Hippocampal formation (tissue), 2 donors: ENCODE measurements at places on chromosomes 6 and 20.

- DNase-seq: no peak
These were observed 76.1 kb upstream of the HSF2 start for GRCh38 chr6:122323361-122323760.

DNA sequence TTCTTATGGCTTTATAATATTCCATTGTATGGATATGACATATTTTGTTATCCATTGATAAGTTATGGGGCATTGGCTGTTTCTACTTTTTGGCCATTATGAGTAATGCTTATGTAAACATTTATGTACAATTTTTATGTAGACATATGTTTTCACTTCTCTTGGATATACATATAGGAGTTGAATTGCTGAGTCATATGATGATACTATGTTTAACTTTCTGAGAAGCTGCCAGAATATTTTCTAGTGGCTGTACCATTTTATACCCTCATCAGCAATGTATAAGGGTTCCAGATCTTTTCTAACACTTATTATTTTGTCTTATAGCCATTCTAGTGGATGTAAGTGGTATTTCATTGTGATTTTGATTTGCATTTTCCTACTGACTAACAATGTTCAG lies 23.1 kb downstream of the OTOR start:
- DNase-seq: no peak

DNA sequence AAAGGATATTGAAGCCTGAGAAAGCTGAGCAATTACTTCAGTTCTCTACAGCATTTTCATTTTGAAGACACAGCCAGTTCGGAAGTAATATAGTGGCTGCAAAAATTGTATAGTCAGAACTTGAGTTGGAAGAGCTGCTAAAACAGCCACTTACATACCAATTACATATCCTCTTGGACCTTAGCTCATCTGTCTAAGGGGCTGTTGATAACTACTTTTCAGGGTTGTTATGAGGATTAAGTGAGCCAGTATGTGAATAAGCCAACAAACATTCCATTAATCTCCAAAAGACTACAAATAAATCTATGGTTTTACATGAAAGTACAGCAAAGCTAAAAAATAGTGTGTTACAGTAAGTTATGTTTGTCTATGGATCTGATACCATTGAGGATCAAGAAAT lies 59.7 kb downstream of the TMEM200A start:
- DNase-seq: no peak

DNA sequence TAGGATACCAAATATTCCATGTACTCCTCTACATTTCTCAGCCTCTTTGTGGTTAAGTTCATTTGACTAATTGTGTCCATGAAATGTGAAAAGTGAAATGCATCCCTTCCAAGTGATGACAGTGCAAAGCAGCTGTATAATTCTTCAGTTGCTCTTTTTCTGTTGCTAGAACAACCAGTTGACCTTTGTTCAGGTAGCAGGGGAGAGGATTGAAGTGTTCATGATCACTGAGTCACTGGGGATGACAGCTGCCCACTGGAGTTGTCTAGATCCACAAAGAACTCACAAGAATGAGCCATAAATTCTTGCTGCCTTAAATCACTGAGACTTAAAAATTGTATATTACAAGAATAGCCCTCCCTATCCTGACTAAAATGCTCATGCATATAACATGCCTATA lies 254.6 kb downstream of the EPHA7 start:
- DNase-seq: no peak

DNA sequence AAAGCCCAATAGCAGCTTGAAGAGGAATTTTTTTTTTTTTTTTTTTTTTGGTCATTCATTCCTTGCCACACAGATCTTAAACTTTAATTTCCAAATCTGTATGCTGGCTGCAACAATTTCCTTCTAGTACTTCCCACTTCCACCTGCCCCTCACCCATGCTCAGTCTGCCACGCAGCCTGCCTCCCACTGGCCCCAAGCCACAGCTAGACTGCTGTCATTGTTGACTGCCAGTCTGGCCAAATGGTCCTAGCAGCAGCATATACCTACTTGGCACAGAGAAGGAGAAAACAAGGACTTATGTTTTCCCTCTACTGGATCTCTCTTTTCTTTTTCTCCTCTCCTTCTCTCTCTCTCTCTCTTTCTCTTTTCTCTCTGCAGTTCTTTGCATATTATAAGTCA lies 118.3 kb upstream of the HEY2 start:
- no peak for DNase-seq

- peak; percentile 44 for DNase-seq
These were observed 142.0 kb downstream of the UST start for GRCh38 chr6:148888856-148889255.

DNA sequence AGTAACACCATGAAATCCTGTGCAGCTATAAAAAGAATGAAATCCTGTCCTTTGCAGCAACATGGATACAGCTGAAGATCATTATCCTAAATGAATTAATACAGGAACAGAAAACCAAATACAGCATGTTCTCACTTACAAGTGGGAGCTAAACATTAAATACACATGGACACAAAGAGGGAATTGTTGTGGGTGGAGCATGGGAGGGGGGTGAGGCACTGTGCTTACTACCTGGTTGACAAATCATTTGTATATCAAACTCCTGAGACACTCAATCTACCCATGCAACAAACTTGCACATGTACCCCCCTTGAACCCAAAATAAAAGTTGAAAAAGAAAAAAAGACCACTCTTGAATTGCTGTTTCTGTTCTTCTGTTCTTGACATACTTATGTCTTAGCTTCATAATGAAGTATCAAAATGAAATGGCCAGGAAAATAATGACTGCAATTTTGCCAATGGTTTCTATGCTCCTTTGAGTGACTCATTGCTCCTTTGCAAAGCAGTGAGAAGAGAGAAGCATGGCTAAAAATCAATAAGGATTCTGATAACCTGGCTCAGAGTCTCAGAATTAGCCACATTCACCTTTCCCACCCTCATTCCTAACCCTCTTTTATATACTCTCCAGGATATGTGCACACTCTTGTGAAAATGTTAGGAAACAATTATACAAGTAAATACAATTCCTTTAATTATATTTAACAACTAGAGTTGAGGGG lies 71.0 kb downstream of the CYP39A1 start:
- no peak for DNase-seq

DNA sequence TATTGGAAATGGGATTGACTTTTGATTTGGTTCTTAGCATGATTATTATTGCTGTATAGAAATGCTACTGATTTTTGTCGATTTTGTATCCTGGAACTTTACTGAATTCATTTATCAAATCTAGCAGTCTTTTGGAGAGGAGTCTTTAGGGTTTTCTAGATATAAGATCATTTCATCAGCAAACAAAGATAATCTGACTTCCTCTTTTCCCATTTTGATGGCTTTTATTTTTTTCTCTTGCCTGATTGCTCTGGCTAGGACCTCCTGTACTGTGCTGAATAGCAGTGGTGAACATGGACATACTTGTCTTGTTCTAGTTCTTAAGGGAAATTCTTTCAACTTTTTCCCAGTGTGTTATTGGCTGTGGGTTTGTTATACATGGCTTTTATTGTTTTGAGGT lies 64.6 kb downstream of the ZC2HC1B start:
- DNase-seq: no peak

- no peak for DNase-seq
These were observed 24.5 kb downstream of the KIAA0408 start for GRCh38 chr6:127434651-127435050.

DNA sequence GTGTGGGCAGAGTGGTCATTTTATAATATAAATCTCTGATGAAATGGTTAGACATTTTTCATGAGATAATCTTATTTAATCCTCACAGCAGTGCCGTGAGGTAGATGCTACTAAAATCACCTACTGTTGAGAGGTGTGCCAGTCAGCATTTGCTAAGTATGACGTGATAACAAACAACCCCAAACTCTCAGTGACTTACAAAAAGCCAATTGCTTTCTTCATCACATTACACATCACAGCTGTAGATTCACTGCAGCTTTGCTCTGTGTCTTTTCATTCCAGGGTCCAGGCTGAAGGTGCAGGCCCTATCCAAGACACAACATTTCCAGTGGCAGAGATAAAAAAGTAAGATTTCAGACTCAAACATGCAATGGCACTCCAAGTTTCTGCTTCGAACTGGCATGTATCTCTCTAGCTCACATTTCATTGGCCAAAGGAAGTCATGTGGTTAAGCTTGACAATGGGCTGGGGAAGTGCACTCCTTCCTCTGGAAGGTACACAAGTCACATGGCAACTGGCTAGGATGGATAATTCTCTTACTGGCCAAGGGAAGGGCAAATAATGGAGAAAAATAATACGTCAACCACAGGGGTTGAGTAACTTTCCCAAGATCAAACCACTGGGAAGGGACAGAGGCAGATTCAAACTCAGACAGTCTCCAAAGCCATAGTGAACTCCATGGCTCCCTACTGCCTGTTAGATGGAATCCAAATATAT lies 69.5 kb upstream of the EPB41L1 start:
- no peak for DNase-seq

DNA sequence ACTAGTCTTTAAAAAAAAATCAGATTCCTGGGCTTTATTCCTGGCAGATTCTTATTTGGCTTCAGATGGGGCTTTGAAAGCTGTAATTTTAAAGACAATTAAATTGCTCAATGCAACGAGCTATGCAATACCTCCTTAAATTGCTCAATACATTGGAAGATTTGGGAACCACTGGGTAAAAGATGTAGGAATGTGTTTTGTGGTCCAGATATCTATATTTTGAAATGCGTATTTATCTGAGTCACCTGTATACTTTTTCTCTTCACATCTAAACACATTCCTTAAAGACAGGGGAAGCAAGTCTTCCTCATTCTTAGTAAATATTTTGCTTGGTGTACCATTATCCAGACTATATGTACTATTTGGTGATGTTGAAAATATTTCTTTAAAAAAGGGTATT lies 29.6 kb upstream of the MAP7 start:
- DNase-seq: no peak

DNA sequence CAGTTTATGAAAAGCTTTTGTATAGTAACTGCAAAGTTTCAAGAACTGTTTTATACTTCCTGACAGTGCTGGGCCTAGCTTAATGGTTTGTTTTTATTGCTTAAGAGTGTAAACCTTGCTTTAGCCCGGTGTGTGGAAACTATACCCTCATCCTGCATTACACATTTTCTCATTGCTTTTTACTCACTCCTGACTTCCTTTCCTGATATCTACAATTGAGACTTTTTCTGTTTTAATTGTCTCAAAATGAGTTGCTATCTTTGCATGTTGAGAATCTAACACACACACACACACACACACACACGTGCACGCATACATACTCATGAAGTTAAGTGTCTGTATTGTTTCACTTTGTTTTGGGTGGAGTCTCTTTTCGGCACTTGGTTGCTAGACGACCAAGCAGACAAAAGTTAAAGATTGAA lies 16.7 kb downstream of the BMP2 start:
- no peak for DNase-seq

GRCh38 chr6:136643850-136644596 lies 93.8 kb upstream of the MAP7 start:
- DNase-seq: peak; percentile 50

- DNase-seq: no peak
These were observed 676.5 kb downstream of the TENT5A start for GRCh38 chr6:81075974-81076373.

DNA sequence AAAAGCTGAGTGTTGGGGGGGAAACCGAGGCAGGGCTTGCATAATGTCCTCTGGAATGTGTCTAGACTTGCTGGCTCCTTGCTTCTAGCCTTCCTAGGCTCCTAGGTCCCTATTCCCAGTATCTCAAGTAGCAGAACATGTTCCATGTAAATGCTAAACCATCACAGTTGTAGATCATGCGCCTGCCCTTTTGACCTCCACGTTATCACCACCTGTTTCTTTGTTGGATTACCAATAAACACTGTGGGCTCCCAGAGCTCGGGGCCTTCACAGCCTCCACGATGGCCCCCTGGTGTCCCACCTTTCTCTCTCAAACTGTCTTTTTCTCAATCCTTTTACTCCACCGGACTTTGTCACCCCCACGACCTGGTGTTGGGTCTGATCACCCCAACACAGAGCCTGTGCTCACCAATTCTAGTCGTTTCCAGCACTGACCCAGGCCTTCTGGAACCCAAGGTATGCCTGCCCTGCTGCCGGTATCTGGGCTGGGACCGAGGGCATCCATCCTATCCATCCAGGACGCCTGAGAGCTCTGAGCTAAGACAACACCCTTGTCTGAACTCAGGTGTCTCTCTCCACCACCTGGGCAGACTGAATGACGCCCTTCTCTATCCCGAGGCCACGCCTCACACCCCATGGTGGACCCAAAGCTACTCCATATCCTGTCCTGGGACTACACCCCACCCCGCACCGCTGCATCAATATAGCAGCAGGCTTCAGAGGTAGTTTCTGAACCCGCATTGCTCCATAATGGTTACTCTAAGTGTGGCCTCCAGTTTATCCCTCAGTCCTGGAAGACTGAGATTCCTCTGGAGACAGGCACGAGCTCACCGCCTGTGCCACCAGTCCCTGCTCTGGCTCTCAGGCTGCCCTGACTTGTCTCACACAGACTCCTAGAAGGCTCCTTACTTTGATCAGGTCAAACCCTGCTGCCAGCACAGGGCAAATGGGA lies 9.3 kb upstream of the PRR18 start:
- no peak for DNase-seq

- no peak for DNase-seq
These were observed 1.6 kb downstream of the SAMD10 start for GRCh38 chr20:63977739-63978276.

DNA sequence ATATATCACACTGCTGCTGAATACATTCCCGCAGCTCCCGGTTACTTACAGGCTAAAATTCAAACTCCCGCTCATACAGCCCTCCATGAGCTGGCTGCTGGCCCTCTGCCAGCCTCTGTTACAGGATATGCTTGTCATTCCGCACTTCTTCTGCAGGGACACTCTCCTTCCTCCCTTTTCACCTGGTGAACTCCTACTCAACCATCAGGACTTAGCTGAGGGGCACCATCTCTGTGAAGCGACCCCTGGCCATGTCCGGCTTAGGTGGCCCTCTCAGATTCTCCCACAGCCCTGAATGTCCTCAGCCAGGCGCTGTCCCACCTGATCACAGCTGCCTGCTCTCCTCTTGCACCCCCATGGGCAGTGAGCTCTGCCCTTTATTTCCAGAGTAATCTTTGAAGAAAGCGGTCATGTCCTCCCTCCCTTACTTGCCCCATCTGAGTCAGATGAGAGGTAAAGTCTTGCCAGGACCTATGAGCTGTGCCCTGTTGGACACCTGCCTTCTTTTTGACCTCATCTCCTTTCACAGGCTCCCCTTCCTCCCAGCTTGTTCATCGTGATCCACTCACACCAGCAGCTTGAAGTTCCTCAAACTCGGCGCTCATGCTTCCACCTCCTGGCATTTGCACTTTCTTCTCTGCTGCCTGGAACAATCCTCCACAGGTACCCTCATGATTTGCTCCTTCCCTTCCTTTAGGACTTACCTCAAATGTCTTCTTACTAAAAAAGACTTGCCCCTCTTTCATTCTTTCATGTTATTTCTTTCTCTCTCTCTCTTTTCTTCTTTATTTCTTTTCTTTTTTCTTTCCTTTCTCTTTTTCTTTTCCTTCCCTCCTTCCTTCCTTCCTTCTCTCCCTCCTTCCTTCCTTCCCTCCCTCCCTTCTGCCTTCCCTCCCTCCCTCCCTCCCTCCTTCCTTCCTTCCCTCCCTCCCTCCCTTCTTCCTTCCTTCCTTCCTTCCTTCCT lies 5.6 kb downstream of the CYP24A1 start:
- DNase-seq: no peak

GRCh38 chr20:34311118-34312023 lies 8.2 kb upstream of the AHCY start:
- DNase-seq: no peak

GRCh38 chr6:148830614-148831013 lies 83.8 kb downstream of the UST start:
- DNase-seq: no peak
